ENCODE measurements at places on chromosomes 3 and 15.

DNA sequence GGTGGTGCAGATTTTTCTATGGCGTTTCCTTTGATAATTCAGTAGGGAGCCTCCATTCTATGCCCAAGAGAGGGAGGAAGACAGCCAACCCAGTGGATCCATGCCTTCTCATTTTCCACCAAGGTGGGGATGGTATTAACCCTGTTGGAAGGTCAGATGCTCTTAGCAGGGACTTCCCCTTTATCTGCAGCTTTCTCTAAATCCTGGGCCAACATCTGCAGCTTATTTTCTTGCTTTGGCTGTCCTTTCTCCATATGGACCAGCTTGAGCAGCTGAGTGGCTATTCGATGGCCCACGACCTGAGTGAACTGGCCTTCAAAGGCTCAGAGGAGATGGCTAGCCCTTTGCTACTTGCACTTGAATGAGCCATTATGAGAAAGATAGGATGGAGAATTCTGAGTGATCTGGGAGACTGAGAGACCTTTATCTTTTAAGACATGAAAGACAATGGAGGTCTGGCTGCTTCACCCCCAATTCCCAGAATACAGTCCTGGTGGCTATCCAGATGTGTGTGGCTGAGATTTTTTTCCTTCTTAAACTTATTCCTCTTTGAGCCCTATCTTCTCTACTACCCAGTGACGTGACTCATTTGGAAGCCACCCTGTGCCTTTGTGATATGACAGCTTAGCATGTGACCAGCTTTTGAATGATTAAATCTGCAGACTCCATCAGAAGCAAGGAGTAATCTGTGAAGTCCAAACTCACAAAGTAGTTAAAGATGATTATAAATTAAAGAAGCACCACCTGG lies 39.6 kb upstream of the TRAK1 start:
- no peak for DNase-seq

DNA sequence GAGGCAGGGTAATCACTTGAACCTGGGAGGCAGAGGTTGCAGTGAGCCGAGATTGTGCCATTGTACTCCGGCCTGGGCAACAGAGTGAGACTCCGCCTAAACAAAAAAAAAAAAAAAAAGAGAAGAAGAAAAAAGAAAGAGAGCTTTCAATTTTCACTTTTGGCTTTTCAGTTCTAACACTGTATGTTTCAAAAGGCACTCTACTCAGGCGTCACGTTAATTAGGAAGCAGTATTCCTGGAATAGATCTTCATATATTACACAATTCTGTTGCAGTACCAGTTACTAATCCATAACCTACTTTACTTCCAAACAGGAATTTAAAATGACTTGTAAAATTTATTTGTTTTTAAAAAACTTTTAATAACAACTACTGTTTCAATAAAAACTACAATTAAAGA lies 131.7 kb upstream of the PLXND1 start:
- no peak for DNase-seq

DNA sequence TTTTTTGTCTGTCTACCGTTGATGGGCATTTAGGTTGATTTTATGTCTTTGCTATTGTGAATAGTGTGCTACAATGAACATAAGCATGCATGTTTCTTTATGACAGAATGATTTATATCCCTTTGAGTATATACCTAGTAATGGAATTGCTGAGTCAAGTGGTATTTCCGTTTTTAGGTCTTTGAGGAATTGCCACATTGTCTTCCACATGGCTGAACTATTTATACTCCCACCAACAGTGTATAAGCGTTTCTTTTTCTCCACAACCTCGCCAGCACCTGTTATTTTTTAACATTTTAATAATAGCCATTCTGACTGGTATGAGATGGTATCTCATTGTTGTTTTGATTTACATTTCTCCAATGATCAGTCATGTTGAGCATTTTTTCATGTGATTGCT lies 89.6 kb upstream of the GALNT15 start:
- DNase-seq, result no peak

DNA sequence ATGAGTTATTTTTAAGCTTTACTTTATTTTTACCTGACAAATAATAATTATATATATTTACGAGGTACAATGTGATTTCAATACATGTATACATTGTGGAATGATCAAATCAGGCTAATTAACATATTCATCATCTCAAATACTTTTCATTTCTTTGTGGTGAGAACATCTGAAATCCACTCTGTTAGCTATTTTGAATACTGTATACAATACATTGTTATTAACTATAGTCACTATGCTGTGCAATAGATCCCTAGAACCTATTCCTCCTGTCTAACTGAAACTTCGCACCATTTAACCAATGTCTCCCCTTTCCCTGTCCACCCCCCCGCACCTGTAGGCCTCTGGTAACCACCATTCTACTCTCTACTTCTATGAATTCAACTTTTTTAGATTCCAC lies 7.9 kb upstream of the SPPL2A start:
- no peak for DNase-seq

DNA sequence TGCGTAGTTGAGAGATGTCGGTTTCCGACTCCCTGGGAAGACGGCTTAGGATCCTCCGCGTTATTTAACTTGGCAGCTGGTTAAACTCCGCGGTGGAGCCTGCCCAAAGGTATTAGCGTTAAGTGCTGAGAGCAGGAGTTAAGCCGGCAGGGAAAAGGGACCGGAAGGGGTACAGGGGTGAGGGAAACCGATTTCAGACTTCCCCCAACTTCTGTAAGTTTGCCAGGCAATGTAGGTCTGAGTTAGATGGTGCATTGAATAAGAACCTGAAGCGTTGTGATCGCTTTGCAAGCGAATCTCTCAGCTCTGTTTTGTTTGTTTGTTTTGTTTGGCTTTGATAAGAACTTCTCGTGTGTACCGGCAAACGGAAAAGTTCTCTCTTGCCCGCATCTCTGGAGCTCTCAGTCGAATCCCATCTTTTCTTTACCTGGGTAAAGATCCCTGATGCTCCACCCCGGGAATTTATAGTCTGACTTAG lies 6.0 kb upstream of the FEZF2 start:
- no peak for DNase-seq

- DNase-seq, result no peak
These were observed 658.3 kb downstream of the TUSC7 start for GRCh38 chr3:117367861-117368260.

Measured in stimulated activated CD8-positive, alpha-beta memory T cell treated with anti-CD3 and anti-CD28 coated beads, Interleukin-2, amount 100 ng/mL, for 1 hour (primary cell).